Hematopoietic multipotent progenitor cell treated with erythropoietin and hydrocortisone succinate and interleukin-3 and kit ligand, for 4 days (in vitro differentiated cells): ENCODE measurements at places on chromosomes 1 and 21.
A peak's percentile ranks its signal among the peaks of the same experiment; 100 is the strongest.

- DNase-seq, result no peak
Measured at GRCh38 chr1:46480959-46481646, 8.5 kb upstream of the DMBX1 start.

GRCh38 chr1:113517346-113517745 lies 127.0 kb downstream of the MAGI3 start:
- no peak for DNase-seq

GRCh38 chr1:236507022-236507700 lies 16.6 kb upstream of the LGALS8 start:
- DNase-seq, result peak; percentile 57

DNA sequence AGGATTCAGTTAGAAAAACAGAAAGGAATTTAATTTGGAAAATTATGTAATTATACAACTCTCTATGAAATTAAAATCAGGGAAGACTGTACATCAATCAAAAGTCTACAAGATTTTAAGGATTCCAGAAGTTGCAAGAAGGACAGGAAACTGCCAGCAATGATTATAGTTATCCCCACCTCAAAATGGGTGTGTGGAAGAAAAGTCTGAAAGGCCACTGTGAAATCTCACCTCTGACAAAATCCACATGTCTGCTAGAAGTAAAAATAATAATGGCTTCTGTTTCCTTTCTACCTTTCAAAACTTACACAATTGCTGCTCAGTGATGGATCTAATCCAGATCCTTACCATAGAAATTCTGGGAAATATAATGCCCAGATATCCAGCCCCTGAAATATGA lies 708.1 kb upstream of the ADGRL4 start:
- DNase-seq, result no peak

- no peak for DNase-seq
Measured at GRCh38 chr21:46036696-46037330, 55.2 kb downstream of the COL6A1 start.

- DNase-seq, result no peak
Measured at GRCh38 chr21:43188181-43188580, 19.4 kb downstream of the CRYAA start.

DNA sequence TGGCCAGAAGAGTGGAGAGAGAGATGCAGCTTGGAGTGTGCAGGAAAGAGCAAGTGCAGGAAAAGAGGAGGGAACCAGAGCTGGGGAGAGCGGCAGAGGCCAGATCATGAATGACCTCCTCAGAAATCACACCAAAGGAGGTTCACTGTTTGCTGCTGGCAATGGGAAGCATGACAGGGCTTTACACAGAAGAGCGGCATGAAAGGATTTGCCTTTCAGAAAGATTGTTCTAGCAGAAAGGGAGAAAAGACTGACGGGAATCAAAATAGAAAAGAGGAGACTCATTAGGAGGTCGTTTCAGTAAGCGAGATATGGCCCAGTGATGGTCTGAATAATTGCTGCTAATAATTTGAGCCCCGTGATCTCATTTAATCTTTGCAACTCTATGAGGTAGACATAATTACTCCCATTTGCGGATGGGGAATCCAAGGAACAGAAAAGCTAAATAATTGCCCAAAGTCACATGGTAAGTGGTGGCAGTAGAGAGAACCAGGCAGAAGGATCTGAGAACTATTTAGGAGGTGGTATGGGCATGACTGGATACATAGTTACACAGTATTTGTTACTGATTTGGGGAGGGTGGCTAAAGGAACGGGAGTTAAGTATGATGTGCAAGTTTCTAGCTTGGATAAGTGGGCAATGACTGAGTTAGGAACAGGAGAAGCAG lies 12.5 kb upstream of the HNRNPR start:
- DNase-seq, result no peak

DNA sequence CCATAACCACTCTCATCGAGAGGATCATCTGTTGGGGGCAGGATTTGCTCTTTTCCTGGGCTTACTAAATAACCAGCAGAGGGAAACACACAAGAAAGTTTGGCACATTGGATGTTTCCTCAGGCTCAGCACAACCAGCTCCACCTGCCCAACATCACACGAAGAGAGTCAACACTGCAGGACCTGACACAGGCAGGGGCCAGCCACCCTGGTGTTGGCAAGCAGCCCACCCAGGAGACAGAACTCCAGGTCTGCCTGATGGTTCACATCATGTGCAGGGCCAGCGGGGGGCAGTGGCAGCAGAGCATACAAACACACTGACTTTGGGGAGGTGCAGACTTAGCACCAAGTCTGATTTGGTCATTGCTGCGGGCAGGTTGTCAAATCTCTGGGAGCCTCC lies 182.3 kb upstream of the GALNT2 start:
- DNase-seq, result peak; percentile 46

GRCh38 chr1:228368801-228369607 lies 37.6 kb downstream of the TRIM11 start:
- peak; percentile 68 for DNase-seq

DNA sequence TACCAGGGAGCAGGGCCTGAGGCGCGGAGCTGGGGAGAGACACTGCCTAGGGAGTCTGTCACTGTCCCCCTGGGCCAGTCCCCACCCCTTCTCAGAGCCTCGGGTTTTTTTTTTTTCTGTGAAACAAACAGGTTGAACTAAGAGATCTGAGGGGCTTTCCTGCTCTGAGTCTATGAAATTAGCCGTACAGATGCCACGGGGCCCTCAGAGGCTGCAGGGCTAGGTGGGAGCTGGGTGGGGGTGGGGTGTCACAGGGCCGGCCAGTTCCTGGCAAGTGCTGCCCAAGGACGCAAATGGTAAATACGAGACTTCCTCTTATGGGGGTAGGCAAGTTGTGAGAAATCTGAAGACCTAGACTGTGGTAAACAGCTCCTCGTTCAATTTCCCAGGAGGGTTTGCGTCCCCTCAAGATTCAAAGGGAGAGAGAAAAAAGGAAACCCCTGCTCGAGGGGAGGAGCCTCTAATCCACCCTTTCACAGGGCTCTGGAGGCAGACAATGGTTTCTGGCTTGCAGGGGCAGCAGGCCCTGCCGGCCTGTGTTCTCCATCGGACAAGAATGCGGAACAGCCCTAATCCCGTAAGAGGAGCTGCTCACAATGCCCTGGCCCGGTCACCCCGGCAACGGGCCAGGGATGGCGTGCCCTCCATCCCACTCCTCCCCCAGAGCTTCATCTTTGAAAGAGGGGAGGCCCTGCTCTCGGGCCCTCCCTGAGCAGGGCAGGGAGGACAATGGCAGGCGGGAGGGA lies 7.8 kb downstream of the NUAK2 start:
- peak; percentile 62 for DNase-seq

- DNase-seq, result no peak
Measured at GRCh38 chr1:64513545-64513944, 43.6 kb downstream of the CACHD1 start.

DNA sequence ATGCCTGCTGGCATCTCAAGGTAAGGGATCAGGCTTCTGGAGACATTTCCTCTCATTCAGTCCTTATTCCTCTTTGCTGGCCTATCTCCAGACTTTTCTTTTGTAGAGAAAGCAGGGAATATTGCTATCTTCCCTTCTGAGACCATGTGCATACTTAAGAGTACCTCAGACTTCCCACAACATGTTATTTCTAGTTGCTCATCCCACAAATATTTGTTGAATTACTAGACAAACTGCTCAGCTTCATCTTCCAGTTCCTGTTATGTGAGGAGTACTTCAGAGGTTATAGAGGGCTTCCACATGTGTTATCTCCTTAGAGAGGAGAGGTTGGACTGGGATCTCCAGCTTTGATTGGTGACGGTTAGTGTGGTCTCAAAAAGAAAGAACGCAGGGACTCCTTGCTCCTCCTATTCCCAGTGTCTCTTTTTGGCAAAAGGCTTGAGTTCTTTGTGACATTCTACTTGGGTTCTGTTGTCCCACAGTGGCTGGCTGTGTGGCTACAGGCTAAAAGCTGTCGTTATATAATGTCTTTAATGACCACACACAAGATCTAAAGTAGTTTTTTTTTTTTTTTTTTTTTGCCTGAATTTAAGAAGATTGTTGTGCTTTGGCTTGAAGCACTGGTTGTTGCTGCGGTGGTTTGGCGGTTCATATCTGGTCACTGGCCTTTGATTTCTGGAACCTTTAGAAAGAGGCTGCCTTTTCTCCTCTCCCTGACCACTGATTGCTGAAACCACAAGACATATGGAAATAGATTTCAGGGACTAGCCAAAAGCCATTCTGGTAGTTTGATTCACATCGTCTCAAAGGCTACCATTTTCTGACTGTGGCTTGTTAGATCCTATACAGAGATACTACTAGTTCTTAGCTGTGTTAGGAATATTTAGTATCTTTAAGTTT lies 78.7 kb downstream of the FGGY start:
- DNase-seq, result no peak

GRCh38 chr1:156480411-156481192 lies 20.0 kb downstream of the MEF2D start:
- peak; percentile 89 for DNase-seq

DNA sequence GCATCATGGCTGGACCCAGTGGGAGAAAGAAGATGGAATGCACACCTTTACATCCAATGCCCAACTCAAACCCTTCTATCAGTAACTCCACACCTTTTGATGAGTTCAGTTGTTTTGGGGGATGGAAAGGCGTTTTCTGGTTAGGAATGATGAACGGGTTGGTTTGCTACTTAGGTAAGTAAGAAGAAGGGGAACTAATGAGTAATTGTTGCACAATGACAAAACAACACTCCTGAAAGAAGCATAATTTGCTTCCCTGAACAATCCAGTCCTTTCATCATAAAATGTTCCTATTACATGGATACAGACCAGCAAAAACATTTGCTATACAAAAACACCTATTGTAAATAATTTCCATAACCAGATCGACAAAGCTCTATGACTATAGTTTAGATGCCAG lies 35.9 kb upstream of the NFIA start:
- DNase-seq, result no peak

DNA sequence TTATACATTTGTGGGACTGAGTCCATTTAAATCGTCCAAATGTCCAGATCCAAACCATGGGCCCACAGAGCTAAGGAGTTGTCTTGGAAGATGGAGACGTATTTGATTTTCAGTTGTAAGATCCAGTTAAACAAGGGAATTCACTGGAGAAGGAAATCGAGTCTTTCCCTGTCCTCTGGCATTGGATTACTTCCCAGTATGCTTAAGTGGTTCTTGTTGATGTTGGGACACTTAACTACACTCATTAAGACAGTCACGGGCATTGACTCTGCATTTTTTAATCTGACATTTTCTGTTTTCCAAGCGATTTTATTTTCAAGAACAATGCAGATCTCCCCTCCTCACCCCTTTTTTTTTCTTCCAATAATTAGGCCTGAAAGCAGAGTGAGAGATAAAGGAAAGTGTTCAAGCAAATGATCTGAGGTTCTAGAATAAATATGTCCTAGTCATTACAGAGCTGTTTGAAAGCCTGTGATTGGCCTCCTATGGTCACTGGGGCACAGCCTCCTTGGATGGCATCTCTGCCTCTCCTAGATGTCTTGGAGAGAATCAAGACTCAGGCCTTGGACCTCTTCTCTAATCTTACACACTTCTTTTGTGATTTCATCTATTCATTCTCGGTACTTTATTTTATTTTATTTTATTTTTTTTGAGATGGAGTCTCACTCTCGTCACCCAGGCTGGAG lies 48.9 kb downstream of the CD247 start:
- no peak for DNase-seq

DNA sequence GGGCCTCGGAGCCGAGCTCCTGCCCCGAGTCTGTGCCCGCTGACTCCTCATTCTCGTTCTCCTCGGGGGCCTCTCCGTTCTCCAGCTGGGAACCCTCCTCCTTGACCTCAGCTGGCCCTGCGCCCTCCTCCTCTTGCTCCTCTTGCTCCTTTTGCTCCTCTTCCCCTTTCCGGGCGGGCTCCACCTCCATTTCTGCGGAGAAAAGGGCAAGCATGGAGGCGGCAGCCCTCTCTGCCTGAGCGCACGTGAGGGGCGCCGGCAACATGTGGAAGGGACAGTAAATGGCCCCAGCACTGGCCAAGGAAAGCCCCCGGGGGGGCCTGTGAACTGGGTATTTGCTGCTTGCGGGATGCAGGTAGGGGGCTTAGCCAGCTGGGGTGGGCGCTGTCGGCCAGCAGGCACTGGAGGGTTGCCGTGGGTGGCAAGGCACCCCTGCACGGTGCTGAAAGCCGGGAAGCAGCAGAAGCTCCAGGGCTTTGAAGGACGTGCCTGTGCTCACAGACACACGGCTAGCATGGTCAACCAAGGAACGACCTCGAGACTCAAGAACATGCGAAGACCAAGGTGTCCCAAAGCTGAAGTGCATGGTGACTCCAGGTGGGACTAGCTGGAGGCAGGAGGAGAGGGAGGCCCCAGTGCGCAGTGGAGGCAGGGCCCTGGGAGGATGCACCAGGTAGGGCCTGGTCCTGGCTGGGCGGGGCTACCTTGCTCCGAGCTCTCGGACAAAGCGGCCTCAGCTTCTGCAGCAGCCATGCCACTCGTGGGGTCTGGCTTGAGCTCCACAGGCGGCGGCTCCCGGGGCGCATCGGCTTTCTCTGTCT lies 30.7 kb downstream of the ZBTB17 start:
- DNase-seq, result no peak
